Endodermal cell (in vitro differentiated cells): ENCODE measurements at places on chromosomes 4 and X. TPM values are rescaled to one million over a fixed set of nuclear protein-coding genes. Genes with fewer than 3 reads are reported as not detected.

GRCh38 chr4:89835413-89835812 is 1.5 kb downstream of the SNCA start:
- H3K4me1 ChIP-seq = no peaks in the 10 kb centered on the region
- H3K27ac ChIP-seq = no peak overlapping the region

CXCL5 gene
- 10.7 and 11.1 TPM in 2 replicates for total RNA-seq

DNA sequence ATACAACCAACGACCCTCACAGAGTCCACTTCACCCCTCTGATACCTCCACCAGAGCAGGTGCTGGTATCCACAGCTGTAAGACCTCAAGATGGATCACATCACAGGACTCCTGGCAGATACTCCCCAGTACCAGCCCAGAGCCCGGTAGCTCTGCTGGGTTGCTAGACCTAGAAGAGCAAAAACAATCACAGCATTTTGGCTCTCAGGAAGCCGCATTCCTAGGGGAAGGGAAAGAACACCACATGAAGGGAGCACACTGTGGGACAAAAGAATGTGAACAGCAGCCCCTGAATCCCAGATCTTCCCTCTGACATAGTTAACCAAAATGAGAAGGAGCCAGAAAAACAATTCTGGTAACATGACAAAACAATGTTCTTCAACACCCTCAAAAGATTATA is 303.1 kb upstream of the GRIA3 start:
- no peak overlapping the region for H3K27ac ChIP-seq
- H3K4me1 ChIP-seq = peaks cover 2% of the 10 kb centered on the region
- H3K27me3 ChIP-seq = no peaks in the 10 kb centered on the region
- no peak overlapping the region for H3K4me3 ChIP-seq
- DNase-seq = peak; percentile 42
- no peaks in the 10 kb centered on the region for H3K36me3 ChIP-seq

FAM9B gene
- total RNA-seq = not detected in 3 replicates

TEX13D gene
- total RNA-seq = not detected in 3 replicates

GRCh38 chrX:9573282-9574106 is 108.6 kb downstream of the TBL1X start:
- peak; percentile 47 for DNase-seq
- H3K4me3 ChIP-seq = no peak overlapping the region
- no peaks in the 10 kb centered on the region for H3K4me1 ChIP-seq
- no peaks in the 10 kb centered on the region for H3K36me3 ChIP-seq

- H3K4me1 ChIP-seq = no peaks in the 10 kb centered on the region
- no peak for DNase-seq
- H3K4me3 ChIP-seq = no peak overlapping the region
Measured at GRCh38 chr4:110289601-110290100, 91.2 kb upstream of the ELOVL6 start.

- no peak overlapping the region for H3K4me3 ChIP-seq
- no peaks in the 10 kb centered on the region for H3K4me1 ChIP-seq
- no peak for DNase-seq
- H3K27me3 ChIP-seq = no peaks in the 10 kb centered on the region
Measured at GRCh38 chrX:103823591-103823990, 8.5 kb downstream of the RAB9B start.

GRCh38 chr4:173317004-173317403 is 17.2 kb downstream of the HMGB2 start:
- no peaks in the 10 kb centered on the region for H3K27me3 ChIP-seq
- H3K4me1 ChIP-seq = no peaks in the 10 kb centered on the region
- DNase-seq = peak; percentile 72
- no peak overlapping the region for H3K4me3 ChIP-seq
- H3K27ac ChIP-seq = no peak overlapping the region
- H3K36me3 ChIP-seq = peaks cover 46% of the 10 kb centered on the region

GRCh38 chr4:17687237-17687857 is 72.9 kb downstream of the MED28 start:
- no peak overlapping the region for H3K4me3 ChIP-seq
- no peaks in the 10 kb centered on the region for H3K36me3 ChIP-seq
- H3K4me1 ChIP-seq = no peaks in the 10 kb centered on the region
- peak overlapping the region; percentile 93 for H3K27ac ChIP-seq
- H3K27me3 ChIP-seq = no peaks in the 10 kb centered on the region
- DNase-seq = no peak
